ENCODE measurements at places on chromosomes 7 and 10.

- DNase-seq, result no peak
These were observed 384 bp upstream of the TMEM229A start for GRCh38 chr7:124033095-124033806.

DNA sequence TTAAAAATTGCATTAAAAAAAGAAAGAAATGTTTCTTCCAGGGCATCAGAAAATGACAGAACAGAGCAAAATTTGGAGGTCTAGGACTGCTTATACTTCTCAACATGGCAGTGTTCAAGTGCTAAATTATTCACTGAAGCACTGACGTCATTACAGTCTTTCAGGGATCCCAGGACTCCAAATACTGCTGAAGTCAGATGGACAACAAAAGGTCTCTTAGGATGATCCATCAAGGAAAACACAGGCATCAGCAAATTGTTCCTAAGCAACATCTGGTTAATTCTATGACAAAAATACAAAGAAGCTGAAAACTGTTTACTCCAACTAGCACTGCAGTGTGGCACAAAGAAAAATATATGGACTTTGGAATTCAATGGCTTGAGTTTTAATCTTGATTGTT lies 52.1 kb downstream of the PDK4 start:
- DNase-seq, result no peak

DNA sequence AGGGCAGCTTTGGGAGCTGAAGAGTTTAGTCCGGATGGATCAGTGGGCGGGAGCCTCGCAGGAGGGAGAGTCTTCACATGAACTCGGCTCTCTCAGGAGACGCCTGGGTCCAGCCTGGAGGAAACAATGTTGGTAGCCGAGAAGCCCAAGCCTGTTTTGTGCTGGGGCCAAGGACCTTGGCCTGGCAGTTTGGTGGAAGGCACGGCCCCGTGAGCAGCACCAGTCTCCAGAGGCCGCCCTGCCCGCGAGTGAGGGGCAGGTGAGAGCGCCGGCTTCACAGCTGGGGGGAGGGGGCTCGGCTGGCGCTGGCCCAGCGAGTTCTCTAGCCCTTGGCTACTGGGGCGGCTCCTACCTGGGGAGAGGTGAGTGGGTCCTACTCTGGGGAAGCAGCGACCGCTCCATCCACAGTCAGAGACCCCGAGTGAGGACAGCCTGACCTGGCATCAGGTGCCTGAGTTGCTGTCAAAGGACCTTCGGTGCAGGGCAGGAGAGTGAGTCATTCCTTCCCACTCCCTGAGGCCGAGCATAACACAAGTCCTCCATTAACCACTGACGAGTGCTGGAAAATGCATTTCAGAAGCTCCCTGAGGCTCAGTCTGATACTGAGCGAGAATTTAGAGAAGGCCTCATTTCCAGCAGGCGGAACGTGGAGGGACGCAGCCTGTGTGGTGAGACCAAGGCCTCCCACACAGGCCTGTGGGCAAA lies 89.3 kb upstream of the DIP2C start:
- no peak for DNase-seq

GRCh38 chr7:77338883-77339629 lies 77.1 kb downstream of the GSAP start:
- DNase-seq, result no peak

DNA sequence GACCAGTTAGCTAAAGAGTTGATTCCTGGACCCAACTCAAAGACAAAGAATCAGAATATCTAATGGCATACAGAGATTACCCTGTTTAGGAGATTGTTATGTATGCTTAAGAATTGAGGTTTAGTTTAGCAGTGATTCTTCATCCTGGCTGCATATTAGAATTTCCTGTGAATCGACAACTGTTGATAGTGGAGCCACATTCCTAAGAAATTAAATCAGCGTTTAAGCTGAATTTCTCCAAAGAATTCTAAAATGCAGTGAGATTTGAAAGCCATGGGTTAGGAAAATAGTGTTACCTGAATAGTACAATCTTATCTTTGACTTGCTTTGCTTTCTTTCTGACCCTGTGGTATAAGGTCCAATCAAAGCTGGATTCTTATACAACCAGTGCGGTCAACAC lies 16.4 kb upstream of the FERD3L start:
- DNase-seq, result no peak

- no peak for DNase-seq
These were observed 3.7 kb downstream of the PLPP4 start for GRCh38 chr10:120460776-120461175.

GRCh38 chr7:47501406-47501805 lies 80.5 kb downstream of the TNS3 start:
- no peak for DNase-seq

DNA sequence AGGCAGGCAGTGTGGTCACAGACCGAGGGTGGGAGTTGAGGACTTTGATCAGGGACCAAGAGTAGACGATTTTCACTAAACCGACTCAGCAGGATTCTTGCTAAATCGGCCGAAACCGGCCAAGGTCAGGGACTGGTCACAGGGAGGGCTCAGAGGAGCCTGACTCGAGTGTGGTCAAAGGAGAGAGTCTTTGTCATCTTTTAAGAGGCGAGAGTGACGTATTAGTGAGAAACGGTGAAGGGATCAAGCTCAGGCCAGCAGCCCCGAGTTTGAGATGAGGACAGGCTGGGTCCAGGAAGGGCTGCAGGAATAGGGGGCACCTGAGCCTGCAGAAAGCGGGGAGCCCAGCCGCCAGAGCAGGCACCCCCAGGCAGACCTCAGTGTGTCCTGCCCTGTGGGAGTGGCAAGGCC lies 41.6 kb upstream of the FAM20C start:
- no peak for DNase-seq

DNA sequence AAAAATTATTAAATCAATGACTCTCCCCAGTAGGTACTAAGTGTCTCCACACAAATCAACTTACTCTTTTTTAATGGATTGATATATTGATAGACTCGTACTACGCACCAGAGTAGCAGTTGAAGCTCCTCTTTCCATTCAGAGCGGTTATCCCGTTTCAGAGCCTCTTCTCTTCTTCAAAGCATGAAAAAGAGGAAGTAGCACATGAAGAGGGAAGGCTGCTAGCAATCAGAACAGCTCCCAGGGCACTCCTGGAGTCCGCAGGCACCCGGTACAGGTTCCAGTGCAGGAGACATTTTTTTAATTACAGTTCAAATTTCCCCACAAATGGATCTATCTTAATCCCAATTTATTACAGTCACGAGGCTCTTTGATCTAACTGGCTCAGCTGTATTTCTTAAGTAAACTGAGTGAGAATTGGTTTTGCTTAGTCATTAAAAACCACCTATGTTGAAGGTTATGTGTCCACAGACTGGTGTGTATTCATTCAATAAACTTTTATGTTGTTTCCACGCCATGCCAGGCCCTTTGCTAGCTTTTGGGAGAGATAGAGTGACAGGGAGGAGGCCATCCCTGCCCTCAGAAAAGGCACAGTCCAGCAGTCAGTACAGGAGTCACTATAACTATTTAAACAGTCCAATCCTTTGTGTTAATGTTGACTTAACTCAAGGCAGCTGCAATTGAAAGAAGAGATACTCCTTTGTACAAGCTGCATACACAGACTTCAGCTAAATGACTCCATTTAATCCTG lies 32.1 kb upstream of the CALN1 start:
- no peak for DNase-seq

GRCh38 chr10:52198540-52198939 lies 115.5 kb upstream of the DKK1 start:
- no peak for DNase-seq

GRCh38 chr7:28029051-28029450 lies 151.5 kb downstream of the JAZF1 start:
- no peak for DNase-seq

GRCh38 chr7:149456506-149457421 lies 4.1 kb downstream of the ZNF777 start:
- no peak for DNase-seq

Data from central memory CD4-positive, alpha-beta T cell (primary cell).